ENCODE measurements at places on chromosomes 7 and 10.

DNA sequence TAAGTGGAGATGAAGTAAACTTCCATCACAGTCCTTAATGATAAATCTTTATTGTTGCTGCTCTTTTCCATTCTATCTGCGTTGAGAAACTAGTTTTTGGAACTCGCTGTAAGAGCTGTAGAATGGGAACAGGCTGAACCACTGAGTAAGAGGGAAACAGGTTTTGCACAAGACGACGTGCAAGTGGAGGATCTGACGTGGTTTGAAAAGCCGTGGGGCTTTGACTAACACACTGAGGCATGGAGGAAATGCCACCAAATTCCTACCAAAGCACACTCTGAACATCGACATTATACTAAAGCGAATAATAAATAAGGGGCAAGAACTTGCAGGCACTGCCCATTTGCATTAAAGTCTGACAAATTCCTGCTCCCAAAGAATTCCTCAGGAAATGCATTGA is 160.6 kb downstream of the KLF6 start:
- no peak for DNase-seq

DNA sequence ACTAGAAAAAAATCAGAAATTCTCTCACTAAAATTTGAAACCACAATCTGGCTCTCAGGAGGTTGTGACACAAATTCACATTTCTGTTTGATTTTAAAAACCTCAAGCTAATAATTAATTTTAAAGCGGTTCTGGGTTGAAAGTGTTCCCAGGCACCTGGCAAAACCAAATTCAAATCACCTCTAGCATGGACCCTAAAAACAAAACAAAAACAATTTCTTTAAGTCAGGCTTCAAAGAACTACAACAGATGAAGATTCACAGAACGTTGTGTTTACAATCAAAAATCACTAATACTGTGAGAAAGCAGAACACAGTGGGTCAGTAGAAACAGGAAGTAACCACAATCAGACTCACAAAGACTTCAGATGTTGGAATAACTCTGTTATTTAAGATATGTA is 7.2 kb upstream of the RELN start:
- no peak for DNase-seq

DNA sequence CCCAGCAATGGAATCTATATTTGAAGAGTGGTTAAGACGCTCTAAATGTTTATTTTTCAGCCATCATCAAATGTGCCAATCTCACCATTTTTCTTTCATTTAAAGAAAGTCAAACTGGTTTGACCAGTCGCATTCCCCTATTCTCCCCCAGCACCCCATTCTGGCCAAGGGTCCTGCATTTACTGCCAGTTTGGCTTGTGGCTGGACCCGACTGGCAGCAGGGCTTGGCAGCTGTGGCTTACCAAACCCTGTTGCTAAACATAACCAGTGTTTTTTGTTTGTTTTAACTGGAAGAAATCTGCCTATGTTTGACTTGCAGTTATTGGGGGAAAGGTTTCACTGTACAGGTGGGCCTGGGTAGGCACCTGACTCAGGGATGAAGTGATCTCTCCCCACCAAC is 116.3 kb downstream of the CYP26A1 start:
- DNase-seq: no peak

DNA sequence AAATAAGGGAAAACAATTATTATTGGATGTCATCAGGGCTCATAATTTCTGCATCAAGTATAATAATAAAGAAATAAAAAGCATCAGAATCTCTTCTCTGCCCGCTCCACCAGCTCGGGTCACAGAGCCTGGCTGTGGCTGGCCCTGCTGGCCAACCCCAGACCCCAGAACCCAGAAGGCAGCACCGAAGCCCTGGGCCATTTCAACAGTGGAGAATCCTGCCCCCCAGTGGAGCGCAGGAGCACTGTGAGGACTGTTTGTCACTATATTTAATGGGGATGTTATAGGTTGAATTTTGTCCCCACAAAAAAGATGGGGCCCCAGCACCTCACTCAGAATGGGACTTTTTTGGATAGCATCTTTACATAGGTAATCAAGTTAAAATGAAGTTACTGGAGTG is 27.3 kb downstream of the DENND11 start:
- DNase-seq: peak; percentile 5
